Epithelial cell of alveolus of lung (primary cell): ENCODE measurements at places on chromosomes 13 and 19. TPM values are rescaled to one million over a fixed set of nuclear protein-coding genes. Genes with fewer than 3 reads are reported as not detected.

The ZNF784 gene
- 3.9 and 5.3 TPM in 2 replicates for total RNA-seq

The ADM5 gene
- total RNA-seq: 1.7 and 2.9 TPM in 2 replicates

The RPL13A gene
- 3,720 and 4,767 TPM in 2 replicates for total RNA-seq

The ICAM5 gene
- 16.4 and 26.7 TPM in 2 replicates for total RNA-seq

The ZNF136 gene
- 3.1 and 8.3 TPM in 2 replicates for total RNA-seq

The ANO8 gene
- total RNA-seq: 4.3 and 5.6 TPM in 2 replicates

The ZNF563 gene
- 0.65 and 2.6 TPM in 2 replicates for total RNA-seq
